ENCODE measurements at places on chromosomes 11 and 22. TPM values are rescaled to one million over a fixed set of nuclear protein-coding genes. Genes with fewer than 3 reads are reported as not detected.

OR52H1 gene
- total RNA-seq: 0.90 TPM

FLRT1 gene
- not detected for total RNA-seq

UFD1 gene
- 43.1 TPM for total RNA-seq

HMOX1 gene
- total RNA-seq: 54.0 TPM

ATP5MG gene
- 140 TPM for total RNA-seq

DNA sequence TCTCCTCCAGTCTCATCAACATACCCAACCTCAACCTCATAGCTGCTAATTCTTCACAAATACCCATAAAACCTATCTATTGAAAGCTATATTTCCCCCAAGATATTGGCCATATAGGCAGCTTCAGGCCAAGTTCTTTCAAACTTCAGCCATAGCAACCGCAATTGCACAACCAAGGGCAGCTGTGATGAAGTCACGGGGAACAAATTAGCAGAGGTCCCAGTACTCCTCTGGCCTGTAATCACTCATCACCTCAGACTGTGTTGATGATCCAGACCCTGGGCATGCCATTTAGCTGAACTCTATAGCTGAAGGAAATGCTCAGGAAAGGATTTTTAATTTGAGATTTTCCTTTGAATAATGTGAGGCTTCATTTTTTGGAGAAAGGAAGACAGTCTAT lies 84.1 kb downstream of the SLC1A2 start:
- H3K27ac ChIP-seq: no peak overlapping the region
- no peak for DNase-seq
- no peaks in the 10 kb centered on the region for H3K27me3 ChIP-seq
- H3K4me3 ChIP-seq: no peak overlapping the region
- H3K4me1 ChIP-seq: peaks cover 3% of the 10 kb centered on the region

DNA sequence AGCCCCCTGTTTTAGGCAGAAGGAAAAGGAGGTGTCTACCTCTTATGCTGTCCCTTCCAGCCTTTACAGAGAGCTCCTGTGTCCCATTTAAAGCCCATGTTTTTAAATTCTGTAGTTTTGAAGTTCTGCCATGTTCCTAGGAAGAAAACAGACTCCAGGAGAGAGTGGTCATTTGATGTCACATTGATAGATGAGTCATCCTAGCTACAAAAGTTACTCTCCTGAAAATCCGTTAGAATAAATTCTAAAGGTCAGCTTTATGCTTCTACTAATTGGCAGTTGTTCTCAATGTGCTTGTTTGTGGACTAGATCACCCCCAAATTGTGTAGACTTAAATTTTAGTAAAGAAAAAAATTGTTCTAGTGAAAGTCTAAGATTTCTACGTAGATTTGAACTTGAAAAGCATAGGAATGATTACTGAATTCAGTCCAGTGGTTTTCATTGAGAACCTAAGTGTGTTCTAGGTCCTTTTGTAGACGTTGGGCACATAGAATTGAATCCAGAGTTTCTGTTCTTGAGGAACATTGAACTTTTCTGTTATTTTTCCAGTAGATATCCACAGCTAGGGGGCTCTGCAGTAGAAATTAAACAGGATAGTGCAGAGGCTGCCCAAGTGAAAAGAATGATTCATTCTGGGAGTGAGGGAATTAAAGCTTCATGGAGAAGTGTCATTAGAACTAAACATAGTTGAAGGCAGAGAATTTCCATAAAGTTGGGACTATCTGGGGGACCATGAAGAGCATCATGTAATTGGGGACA lies 140.6 kb upstream of the RASSF10 start:
- no peak overlapping the region for H3K27ac ChIP-seq
- H3K27me3 ChIP-seq: no peaks in the 10 kb centered on the region
- H3K36me3 ChIP-seq: no peaks in the 10 kb centered on the region
- no peak for DNase-seq
- H3K4me1 ChIP-seq: no peaks in the 10 kb centered on the region

- H3K36me3 ChIP-seq: no peaks in the 10 kb centered on the region
- H3K27me3 ChIP-seq: no peaks in the 10 kb centered on the region
- H3K27ac ChIP-seq: no peak overlapping the region
- H3K4me1 ChIP-seq: no peaks in the 10 kb centered on the region
- DNase-seq: no peak
Observed at GRCh38 chr11:108895579-108896480, 231.0 kb downstream of the DDX10 start.

GRCh38 chr11:80136991-80137390 lies 696.2 kb upstream of the TENM4 start:
- H3K27ac ChIP-seq: no peak overlapping the region
- no peaks in the 10 kb centered on the region for H3K4me1 ChIP-seq
- H3K4me3 ChIP-seq: no peak overlapping the region
- DNase-seq: no peak

DNA sequence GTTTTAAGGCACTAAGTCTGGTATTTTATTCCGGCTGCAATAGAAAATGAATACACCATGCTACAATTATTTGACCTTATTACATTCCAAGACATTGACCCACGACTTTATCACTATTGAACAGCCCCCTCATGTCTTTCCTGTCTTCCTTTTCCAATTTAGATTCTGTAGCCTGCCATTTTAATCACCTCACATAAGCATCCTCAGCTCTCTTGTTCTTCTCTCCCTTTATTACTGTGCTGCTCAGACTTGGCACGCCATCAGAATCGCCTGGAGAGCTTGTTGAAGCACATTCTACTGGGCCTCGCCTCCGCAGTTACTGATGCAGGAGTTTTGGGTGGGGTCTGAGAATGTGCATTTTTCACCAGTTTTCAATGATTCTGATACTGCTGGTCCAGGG lies 38.7 kb upstream of the SWAP70 start:
- H3K4me3 ChIP-seq: no peak overlapping the region
- no peaks in the 10 kb centered on the region for H3K27me3 ChIP-seq
- H3K36me3 ChIP-seq: no peaks in the 10 kb centered on the region
- DNase-seq: no peak
- no peaks in the 10 kb centered on the region for H3K4me1 ChIP-seq
